ENCODE measurements at places on chromosomes 13 and 19.

DNA sequence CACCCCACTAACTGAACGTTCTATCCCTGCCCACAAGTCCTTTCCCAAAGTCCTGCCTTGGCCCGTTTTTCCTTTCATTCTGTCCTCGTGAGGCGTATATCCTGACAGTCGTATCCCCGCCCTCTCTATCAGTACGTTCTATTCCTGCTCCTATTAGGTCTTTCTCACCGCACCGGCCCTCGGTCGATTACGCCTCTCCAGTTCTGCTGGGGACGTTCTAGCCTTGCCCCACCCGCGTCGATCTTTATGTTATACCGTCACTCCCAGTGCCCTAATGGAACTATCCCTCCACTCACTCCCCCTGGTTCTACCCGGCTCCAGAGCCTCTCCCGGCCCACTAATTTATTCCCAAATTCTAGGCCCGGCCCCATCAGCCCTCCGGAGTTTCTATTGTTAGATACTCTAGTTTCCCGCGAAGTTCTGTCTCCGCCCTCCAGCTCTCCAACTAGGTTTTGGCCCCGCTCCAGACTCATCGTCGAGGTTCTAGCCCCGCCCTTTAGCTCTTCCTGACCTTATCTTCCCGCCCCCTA lies 2.0 kb downstream of the PLAUR start:
- DNase-seq, result no peak

- DNase-seq, result peak; percentile 91
These were observed 12.9 kb downstream of the SPC24 start for GRCh38 chr19:11142528-11143171.

GRCh38 chr13:46663206-46664037 lies 110.5 kb downstream of the LRCH1 start:
- DNase-seq, result no peak

DNA sequence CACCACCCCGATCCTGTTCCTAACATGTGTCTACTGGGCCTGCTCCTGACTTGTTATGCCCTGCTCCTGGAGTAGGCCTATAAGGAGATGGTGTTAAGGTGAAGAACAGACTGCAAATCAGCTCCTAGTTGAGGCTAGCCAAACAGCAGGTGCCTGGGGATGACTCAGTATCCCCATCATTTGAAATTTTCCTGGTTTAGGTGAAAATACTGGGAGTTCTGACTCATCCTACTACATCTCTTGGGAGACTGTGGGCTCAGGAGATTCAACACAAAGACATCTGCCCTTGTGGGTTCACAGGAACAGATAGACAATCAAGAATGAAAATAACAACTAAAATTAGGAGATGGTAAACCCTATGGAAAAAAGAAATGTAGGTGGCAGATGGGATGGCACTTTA lies 41.2 kb downstream of the BRD4 start:
- DNase-seq, result no peak

DNA sequence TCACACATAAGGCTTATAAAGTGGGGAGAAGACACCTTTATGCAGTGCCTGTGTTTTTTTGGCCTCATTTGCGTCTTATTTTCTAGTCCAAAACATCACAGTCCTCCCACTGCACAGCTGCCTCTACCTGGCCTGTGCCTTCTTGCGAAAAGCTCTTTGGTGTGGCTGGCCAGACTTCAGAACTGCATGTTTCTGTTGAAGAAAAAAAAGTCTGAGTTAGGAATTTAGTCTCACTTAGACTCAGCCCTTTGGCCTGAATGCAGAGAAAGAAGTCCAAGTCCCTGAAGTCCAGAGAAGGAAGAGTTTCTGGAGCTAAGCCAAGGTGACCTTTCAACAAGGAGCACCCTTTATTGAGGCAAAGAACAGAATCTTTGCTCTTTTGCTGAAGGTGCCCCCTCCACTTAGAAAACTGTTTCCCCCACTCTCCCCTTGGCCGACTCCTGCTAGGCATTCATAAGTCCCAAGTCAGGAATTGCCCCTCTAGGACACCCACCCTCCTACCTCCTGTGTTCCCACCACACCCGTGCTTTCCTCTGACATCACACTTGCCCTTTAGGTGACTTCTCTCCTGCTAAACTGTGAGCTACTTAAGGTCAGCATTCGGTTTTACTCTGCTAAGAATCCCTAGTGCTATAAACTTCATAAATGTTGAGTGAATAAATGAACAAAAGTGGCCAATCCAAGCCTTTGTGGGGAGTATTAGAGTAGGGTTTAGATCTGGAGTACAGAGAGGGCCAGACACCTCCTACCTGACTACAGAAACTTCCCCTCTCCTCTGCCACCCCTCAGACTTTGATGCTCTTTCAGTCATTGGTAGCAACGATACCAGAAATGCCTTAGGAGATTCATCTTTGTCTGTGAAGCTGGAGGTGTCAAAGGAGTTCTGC lies 226.8 kb downstream of the LACC1 start:
- no peak for DNase-seq

DNA sequence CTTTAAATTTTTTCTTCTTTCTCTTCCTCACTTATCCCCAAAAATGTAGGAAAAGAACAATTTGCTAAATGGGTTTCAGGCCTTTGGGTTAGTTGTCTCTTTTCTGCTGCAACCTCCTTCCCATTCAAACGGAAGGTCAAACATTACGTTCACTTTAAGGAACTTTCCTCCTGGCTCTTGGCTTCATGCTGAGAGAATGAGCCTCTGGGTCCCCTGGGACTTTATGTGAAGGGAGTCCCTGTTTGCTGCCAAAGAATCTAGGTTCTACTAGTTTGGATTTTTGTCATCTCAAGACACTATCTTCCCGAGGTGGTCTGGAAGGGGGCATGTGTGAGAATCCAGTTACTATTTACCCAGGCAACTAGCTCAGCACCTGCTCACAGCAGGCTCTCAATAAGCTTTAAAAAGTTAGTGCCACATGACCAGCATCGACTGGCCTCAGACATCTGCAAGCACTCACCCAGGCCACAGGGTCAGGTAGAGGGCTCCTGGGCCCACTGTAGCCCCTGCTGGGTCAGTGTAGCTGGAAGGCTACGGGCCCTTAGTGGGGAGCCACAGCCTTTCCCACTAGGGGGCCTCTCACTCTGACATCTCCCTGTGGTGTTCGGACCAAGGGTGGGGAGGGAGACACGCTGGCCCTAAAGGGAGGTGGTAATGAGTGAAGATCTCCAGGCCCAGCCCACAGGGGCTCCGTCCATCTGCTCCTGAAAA lies 40.5 kb downstream of the FAM124A start:
- DNase-seq, result no peak

GRCh38 chr13:98525456-98526181 lies 51.3 kb downstream of the STK24 start:
- DNase-seq, result no peak

GRCh38 chr19:6740589-6741343 lies 1.3 kb downstream of the TRIP10 start:
- peak; percentile 86 for DNase-seq

DNA sequence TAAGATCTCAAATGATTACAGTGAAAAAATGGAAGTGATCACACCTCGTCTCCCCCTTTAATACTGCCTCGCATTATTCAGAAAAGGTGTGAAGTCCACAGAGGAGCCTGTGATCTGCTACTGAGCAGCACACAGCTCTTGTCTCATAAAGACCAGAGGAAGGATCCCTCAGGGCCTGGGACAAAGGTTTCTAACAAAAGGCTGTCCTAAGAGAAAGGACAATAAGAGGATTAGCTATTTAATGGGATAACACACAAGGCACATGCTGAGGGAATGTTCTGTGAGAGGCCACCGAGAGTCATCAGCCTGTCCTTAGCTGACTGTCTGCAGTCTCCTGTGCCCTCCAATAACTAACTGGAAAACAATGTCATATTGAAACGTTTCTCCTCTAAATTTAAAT lies 26.7 kb downstream of the EBPL start:
- DNase-seq, result no peak

GRCh38 chr13:113491982-113492381 lies 1.5 kb upstream of the DCUN1D2 start:
- no peak for DNase-seq

DNA sequence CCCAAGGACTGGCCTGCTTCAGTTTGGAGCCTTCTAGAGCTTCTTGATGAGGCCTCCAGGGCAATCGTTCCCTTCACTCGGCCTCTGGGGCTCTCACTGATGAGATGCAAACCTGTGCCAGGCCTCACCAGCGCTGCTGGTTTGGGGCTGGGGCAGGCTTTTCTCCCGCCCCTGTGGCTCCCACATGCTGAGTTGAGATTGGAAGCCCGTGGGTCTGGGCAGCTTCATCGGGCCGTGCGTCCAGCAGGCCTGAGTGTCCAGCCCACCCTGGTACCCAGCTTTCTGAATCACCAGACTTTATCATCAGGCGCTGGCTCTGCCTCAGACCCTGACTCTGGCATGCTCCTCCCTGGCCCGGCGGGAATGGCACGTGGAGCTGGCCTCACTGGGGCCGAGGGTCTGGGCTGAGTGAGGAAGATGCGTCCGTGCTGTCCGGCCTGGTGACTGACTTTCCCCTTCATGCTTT lies 4.3 kb downstream of the CALM3 start:
- DNase-seq, result peak; percentile 73

DNA sequence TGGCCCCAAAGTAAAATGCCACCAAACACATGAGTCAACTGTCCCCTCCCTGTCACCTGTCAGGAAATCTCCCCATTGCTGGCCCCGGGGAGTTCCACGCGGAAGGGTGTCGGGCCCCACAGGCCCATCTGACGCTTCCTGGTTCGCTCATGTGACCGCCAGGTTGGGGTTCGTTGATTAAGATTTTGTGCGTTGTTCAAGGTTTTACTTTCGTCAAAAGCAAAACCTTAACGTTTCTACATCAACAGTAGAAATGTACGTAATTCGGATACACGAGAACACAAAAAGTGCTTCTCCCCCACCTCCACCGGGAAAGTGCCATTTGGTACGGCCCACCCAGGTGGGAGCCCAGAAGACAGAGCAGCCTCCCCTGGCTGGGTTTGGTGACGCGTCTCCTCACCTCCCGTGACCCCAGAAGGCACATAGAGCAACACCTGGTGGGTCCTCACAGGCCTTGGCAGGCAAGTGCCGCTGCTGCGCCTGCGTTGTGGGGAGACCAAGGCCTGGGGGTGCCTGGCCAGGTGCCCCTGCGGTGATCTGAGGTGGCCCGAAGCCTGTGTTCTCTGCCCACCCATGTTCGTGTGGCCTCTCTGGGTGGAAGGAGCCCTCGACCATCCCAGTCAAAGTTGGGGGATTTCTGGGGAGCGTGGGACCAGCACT lies 161.6 kb downstream of the KDM4B start:
- no peak for DNase-seq

GRCh38 chr13:80363890-80364503 lies 23.1 kb upstream of the SPRY2 start:
- no peak for DNase-seq

DNA sequence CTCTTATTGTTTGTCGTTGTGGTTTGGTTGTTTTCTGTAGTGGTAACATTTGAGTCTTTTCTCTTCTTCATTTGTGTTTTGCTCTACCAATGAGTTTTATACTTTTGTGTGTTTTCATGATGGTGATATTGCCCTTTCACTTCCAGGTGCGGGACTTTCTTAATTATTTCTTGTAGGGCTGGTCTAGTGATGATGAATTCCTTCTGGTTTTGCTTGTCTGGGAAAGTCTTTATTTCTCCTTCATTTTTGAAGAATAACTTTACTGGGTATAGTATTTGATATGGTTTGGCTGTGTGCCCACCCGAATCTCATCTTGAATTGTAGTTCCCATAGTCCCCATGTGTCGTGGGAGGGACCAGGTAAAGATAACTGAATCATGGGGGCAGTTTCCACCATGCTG lies 6.8 kb upstream of the CLEC4M start:
- DNase-seq, result no peak

DNA sequence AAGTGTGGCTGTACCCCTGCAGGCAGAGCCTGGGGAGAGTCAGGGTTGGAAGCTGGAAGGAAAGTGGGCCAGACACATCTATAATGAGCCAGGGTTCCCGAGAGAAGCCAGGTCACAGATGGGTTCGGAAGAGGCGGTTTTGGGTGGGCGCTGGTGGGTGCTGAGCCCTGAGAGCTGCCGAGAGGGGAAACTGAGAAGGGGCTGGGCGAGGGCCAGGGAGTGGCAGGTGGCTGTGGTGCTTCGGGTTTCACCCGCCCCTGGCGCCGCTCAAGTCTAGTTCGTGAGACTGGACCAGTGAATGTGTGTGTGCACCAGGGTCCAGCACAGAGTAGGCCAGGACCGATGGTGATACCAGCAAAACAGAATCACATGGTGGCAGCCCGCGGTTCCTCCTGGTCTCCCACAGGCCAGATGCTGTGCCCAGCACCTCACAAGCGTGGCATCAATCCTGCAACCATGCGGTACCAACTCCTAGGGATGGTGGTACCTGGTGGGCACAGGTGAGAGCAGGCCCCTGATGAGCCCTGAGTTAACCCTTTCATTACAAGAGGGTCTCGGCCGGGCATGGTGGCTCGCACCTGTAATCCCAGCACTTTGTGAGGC lies 1.8 kb upstream of the LRRC4B start:
- no peak for DNase-seq

GRCh38 chr13:112186091-112186490 lies 119.1 kb downstream of the SOX1 start:
- DNase-seq, result no peak

GRCh38 chr19:37506387-37507166 lies at the start of gene ZNF793:
Gene ZNF793 (plus strand): TSS chr19:37506939. CDS start chr19:37523440, 16,501 bp downstream.
- DNase-seq, result peak; percentile 77

DNA sequence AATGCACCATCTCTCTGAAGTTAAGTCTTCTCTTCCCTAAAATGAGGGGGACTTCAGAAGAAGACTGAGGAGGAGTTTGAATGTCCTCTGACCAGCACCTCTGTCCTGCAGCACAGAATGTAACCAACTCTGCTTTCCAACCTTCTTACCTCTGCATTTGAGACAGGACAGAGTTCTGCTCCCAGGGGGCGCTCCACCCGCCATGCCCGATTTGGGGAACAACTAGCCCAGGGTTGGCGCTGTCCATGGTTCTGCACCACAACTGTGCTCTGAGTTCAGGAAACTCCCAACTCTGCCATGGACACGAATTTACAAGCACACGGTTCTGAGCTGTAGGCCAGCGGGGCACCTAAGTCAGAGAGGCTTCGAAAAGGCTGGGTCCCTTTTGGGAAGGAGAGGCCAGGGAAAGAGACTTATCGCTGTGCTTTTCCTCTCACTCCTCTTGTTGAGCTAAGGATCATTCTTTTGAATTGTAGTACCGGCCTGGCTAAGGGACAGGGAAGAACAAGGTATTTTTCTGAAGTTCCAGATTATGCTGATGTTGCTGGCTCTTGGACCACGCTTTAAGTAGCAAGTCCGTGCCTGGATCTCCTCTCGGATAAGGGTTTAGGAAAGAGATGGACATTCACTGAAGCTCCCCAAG lies 22.2 kb downstream of the SIGLEC5 start:
- peak; percentile 78 for DNase-seq

DNA sequence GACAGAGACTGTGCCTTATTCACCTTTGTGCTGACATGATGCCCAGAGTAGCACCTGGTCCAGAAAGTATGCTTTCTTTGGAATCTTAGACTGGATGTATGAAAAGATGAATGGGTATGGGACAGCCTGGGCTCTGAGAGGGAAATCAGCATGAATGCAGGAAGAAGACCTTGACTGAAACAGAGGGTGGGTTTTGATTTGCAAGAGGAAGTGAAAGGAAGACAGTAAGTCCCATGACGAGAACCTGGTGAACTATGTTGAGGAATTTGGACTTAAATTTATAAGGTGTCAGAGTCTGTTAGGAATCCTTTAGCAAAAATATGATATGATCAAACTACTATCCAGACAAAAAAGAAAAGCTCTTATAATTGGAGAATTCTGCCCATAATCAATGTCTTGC lies 301.9 kb downstream of the SPRY2 start:
- no peak for DNase-seq

- DNase-seq, result no peak
These were observed 2101.7 kb upstream of the PCDH20 start for GRCh38 chr13:63517371-63517770.
